ENCODE measurements at places on chromosomes 16 and 17.

- DNase-seq: no peak
Observed at GRCh38 chr17:82011617-82012187, 11.0 kb downstream of the CENPX start.

- no peak for DNase-seq
Observed at GRCh38 chr16:66844009-66844341, 239 bp upstream of the CA7 start.

- peak; percentile 69 for DNase-seq
Observed at GRCh38 chr17:37488607-37489196, 989 bp upstream of the DUSP14 start.

- DNase-seq: no peak
Observed at GRCh38 chr17:57655553-57655952, 89.5 kb downstream of the CCDC182 start.

DNA sequence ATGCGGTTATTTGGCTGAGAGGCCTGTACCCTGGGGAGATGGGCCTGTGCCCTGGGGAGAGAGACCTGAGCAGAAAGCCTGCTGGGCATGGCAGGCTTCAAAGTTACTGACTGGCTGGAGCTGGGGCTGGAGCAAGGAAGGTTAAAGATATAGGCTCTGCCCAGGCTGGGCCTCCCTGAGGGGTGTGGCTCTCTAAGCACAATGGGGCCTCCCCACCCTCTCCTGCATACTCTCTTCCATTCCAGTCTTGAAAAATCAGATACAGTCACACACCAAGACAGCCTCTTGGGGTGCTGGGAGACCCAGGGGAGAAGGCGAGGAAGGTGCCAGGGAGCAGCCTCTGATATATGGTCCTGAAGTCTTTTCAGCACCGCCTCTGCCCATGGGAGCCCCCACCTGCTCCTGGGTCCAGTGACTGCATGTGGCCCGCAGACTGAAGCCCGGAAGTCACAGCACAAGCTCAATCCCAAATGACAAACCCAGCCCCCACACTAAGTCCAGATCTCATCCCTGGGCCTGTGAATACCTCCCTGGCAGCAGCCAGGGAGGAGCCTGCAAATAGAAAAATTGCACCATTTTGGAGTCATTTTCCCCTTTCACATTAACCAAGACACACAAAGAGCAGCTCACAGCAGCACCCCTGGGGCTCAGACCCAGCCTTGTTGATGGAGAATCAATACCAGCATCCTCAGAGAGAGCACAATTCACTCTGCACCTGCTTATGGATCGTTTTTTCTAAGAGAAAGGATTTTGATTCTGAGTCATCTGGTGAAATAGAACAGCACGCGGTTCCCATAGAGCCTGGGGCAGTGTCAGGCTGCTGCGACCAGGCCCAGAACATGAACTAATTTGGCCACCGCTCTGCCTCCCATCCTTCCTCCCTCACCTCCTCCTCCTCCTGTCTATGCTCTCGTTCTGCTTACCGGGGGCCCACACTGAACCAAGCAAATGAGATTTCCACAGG lies 25.6 kb upstream of the CACNG1 start:
- no peak for DNase-seq

- DNase-seq: no peak
Observed at GRCh38 chr17:80151333-80151732, 4.4 kb upstream of the EIF4A3 start.

DNA sequence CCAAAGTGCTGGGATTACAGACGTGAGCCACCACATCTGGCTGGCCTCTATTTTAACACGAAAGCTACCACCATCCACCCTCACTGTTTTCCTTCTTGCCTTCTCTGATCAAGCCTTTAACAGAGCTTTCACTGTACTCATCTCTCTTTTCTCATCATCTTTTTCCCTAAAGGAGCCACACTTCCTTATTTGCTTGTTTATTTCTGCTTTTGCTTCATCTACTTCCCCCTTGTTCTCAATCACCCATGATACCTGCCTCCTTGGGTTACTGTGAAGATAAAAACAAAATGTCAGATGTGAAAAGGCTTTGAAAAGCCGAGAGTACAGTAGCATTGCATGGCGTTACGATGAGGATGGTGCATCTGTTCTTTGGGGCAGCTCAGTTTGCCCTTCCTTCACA lies 79.9 kb downstream of the ZNF18 start:
- DNase-seq: no peak

GRCh38 chr16:80012586-80012985 lies 412.0 kb upstream of the MAF start:
- DNase-seq: no peak

- DNase-seq: no peak
Observed at GRCh38 chr17:67577429-67578141, 140.2 kb upstream of the NOL11 start.

- DNase-seq: no peak
Observed at GRCh38 chr16:56469748-56470147, 18.4 kb downstream of the OGFOD1 start.

GRCh38 chr17:29892201-29892600 lies 37.8 kb downstream of the SSH2 start:
- DNase-seq: no peak
